IMR-90 (cell line): ENCODE measurements at places on chromosomes 3 and 15.
A peak's percentile ranks its signal among the peaks of the same experiment; 100 is the strongest.

DNA sequence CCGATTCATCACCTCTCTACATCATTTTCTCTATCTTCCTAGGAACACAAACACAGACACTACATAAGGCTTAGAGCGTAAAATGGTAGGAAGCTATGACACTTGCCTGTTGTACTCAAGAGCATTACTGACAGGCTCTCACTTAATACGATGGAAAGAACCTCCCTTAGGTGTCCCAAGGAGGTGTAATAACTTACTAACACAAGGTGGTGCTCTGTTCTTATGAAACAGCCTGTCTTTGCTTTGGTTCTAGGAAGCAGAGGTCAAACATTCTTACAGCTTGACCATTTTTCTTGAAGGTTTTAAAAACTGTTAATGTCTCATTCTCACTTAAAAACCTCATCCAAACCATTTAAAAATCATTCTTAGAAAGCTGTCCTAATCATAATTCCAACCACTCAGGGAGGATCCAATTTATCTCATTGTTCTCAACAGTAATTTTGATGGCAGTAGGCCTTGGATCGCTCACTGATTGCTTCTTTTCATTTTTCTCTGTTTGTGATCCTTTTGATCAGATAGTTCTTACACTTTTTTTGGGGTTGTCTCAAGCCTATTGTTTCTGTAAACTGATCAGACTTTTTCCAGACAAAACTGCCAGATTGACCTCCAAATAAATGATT, 317.8 kb upstream of the AGTR1 start:
- peak; percentile 69 for DNase-seq

DNA sequence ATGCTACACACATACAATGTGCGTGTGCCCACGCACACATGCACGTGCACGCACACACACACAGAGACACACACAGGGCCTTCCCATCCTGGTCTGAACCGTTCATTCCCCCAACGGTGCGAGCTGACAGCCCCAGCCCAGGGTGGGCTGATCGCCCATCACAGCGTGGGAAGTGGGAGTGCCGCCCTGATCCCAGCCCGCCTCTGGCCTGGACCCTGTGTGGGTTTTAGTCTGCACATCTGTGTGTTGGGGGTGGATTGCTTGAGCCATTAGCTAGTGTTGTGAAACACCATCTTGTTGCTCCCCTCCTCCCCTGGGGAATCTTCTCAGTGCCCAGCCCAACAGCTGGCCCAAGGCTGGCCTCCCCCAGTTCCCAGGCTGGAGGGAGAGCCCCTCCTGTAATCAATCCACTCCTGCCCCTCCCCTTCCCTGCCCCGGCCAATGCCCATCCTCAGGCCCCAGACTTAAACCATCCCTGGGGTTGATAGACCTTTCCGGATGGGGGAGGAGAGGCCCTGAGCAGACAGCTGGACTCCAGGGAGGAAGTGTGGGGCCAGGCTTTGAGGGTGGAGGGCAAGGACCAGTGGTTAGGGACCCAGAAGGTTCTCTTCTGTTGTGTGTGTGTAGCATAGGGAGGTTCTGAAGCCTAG, 8.3 kb downstream of the SEMA3G start:
- peak; percentile 53 for DNase-seq

DNA sequence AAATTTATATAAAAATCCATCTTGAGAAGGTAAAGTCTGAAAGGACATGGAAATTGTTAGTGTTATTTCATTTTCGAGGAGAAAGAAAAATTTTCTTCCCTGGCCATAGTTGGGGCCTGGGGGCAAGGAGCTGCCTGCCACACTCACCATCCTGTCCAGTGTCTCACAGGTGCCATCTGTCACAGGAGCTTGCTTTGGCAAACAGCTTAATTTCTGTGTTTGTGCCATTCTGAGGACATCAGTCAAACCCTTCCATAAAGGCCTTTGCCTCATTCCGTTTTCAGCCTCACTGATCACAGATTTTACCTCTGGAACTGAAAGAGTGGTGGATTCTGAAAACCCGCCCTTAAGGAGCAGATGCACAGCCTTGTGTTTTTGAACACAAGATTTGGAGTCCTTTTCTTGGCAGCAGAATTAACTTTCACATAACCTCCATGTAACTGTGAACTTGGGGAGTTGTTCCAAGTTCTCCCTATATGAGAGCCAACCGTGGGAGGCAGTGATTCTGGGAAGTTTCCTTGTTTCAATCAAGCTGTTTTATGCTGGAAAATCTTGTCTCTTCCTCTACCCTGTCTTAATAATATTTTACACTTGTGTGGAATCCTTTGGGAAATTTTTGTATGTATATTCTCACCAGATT, 254.7 kb downstream of the CACNA2D3 start:
- no peak for DNase-seq

GRCh38 chr15:34490417-34491193, 53.0 kb upstream of the GOLGA8A start:
- no peak for DNase-seq

DNA sequence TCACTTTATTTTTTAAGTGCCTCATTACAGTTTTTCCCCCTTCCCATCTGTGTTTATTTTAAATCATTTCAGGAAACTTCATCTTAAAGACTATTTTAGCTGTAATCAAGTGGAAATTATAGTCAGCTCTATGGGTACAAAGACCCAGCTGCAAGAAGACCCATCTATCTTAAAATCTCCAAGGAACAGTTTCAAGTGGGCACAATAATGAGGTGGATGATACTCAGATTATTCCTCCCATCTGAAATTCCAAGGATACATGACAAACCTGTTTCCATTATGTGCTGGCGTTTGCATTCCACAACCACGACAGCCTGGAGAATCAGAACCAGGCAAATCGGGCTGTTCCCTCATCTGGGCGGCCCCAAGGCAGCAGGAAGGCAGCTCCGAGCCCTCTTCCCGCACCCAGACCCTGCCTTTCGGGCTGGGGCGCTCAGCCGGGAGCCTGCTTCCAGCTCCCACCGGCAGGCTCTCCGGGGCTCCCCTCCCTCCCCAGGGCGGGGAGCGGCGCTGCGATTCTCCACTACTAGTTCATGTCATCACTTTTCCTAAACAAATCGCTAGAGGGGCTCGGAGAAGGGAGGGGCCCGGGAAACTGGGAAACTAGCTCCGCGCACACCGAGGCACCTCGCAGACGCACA, at the start of gene MGLL:
MGLL (minus strand) TSS at position 475 of the 641 bp plus-strand sequence; CDS start at position 278, 197 bp downstream.
- peak; percentile 50 for DNase-seq

DNA sequence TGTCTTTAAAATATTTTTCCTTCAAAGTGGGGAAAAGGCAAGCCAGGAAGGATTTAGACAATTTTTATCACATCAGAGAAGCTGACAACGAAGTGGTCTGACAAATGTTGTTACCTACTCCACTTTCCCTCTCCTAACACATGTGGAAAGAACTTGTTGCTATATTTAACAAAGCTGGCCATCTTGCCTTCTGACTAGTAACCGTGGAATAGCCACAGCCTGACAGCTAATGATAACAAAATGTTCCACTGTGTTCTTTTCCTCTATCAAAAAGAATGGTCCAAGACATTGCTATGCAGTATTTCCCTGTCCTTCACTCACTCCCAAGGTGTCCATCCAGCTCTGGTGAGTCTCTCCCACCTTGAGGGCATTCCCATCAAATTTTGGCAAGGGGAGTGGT, 481.4 kb upstream of the THBS1 start:
- DNase-seq = peak; percentile 40
